Stimulated activated CD8-positive, alpha-beta memory T cell treated with anti-CD3 and anti-CD28 coated beads, Interleukin-4, amount 100 ng/mL, for 4 hours (primary cell): ENCODE measurements at places on chromosomes 4 and X.

DNA sequence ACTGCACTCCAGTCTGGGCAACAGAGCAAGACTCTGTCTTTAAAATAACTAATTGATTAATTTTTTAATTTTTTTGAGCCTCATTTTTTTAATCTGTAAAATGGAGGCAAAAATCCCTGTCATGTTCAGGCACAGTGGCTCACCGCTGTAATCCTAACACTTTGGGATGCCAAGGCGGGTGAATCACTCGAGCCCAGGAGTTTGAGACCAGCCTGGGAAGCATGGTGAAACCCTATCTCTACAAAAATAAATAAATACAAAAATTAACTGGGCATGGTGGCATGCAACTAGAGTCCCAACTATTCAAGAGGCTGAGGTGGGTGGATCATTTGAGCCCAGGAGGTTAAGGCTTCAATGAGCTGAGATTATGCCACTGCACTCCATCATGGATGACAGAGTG lies 15.4 kb downstream of the AMTN start:
- DNase-seq: no peak

DNA sequence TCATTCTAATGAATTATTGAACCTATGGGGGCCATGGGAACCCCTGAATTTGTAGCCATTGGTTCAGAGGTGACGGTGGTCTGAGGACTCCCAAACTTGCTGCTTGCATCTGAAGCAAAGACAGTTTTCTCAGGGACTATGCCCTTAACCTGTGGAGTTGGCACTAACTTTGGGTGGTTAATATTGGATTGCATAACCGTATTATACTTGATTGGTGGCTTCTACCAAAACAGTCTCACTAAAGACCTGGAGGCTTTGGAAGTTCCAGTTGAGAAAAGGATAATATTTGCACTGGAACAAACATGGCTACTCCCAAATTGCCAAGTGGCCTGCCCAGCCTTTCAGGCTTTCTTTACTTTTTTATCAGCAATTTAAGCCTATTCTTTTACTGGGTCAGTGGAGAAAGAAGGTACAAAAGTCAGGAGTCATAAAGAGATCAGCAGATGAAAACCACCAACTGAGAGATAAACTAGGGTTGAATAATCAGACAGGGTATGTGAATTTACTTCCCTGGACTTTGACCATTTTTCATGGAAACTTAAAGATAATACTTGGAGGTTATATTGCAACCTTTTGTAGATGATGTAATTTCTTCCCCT lies 7.9 kb upstream of the KLHL8 start:
- DNase-seq: no peak

DNA sequence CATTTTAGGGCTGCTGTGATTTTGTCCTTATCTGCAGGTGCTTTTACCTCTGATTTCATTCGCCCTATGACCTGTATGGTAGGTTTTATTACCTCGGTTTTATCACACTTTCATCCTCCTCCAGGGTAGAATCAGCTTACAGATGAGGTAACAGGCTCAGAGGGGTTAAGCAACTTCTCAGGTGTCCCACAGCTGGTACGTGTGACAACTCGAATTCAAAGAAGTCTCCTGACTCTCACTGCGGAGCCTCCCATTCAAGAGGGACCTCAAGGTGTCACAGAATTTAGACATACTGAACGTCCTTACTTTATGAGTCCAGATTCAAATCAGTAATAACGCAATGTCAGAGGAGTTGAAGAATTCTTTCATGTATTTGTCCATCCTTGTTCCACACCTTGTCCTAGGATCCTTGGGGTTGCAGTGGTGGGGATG lies 12.5 kb upstream of the KIAA0232 start:
- DNase-seq: no peak

GRCh38 chrX:152520653-152521052 lies 69.5 kb upstream of the GABRA3 start:
- DNase-seq: no peak

DNA sequence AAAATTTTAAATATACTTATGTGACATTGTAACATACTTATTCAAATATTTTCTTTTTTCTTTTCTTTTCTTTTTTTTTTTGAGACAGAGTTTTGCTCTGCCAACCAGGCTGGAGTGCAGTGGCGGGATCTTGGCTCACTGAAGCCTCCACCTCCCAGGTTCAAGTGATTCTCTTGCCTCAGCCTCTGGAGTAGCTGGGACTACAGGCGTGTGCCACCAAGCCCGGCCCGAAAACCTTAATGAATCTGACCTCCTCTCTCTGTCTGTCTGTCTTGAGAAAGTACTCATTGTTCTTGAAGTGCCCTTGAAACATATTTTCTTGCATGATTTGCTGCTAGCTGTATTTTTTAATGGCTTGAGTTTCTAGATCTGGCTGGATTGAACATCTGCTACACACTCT lies 136.8 kb downstream of the ANAPC4 start:
- no peak for DNase-seq

DNA sequence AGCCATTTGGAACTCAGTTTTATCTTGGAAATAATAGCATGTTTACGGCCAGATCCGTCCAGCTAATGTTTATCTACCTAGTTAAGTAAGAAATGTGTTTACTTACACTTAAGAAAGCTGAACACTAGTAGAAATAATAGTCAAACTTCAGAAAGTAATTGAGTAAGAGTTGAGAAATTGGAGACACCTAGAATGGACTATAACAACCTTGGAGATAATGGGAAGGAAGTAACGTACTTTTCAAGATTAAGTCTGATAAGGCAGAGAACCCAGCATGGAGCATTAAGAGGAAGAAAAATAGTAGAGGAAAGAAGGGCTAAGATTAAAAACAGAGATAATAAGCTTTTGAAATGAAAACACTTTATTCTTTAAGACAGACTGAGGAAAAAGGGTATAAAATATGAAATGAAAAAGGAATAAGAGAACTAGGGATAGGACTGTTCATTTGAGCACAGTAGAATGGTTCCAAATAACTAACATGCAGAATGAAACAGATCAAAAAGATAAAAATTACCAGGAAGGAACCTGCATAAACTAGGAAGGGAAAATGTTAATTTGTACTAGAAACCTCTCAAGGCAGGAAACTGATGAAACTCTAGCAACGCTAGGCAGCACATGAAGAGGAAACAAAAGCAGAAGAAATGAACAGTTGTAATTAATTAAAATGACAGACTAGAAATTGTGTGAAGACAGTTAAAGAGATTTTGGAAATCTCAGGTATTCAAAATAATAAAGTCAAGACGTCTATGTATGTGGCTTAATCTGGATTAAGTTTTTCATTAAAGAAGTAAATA lies 71.7 kb downstream of the FBXW7 start:
- no peak for DNase-seq

- DNase-seq: peak; percentile 35
Observed at GRCh38 chr4:39446842-39447573, 11.7 kb downstream of the RPL9 start.

- no peak for DNase-seq
Observed at GRCh38 chr4:38466401-38466800, 197.6 kb upstream of the KLF3 start.

- no peak for DNase-seq
Observed at GRCh38 chrX:101219116-101219863, at the start of gene DRP2. Gene DRP2, plus strand, starts transcription at chrX:101219786. Its CDS starts 11,862 bp downstream, at chrX:101231648.

DNA sequence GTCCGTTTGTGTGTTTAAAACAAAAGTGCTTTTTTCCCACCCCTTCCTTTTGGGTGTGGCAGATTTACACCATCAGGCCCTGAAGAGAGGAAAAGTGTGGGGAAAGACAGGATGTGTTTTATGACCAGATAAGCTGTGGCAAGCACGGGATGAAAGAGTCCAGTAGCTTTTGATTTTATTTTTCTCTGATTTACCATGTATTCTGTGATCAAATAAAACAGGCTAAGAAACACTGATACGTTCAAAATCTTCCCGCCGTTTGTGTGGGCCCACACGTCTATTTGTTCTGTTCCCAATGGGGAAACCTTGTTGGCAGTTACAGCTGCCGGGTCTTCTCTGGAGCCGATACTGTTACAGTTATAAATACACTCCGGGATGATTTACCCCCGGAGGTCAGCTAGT lies 10.8 kb downstream of the LRP2BP start:
- no peak for DNase-seq

DNA sequence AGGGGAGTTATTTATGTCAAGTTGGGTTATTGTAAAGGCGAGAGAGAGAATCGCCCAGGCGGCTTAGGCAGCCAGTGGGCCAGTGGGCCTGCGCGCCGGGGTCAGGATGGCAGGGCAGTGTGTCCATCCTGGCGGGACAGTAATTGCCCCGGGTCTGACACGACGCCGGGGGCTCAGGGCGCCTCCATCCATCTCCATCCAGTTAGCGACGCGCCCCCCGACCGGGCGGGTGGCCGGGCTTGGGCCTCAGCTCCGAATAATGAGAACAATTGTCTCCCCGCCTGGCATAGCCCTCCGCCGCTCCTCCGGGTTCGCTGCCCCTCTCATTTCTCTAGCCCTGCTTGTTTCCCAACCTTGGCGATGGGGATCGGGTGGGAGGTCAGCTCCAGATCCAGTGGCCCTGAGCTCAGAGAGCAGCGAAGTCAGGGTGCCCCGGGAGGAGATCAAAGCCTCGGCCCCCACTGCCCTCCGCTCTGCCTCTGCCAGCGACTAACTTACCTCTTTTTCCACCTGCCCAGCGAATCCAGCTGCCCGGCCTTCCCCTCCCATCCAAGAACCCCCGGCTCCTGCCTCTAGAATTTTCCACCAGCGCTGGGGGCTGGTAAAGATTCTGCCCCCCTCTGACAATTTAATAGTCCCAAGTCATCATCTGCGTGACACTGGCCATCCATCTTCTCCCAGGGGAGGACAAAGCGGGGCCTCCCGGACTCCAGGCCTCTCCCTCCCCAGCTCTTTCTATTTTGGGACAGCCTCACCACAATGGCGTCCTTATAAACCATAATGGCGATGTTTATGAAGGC lies 56.9 kb upstream of the TMEM33 start:
- DNase-seq: no peak

- DNase-seq: no peak
Observed at GRCh38 chrX:134732676-134733075, 74.4 kb upstream of the PLAC1 start.

GRCh38 chrX:23341452-23341851 lies 6.8 kb downstream of the PTCHD1 start:
- no peak for DNase-seq

DNA sequence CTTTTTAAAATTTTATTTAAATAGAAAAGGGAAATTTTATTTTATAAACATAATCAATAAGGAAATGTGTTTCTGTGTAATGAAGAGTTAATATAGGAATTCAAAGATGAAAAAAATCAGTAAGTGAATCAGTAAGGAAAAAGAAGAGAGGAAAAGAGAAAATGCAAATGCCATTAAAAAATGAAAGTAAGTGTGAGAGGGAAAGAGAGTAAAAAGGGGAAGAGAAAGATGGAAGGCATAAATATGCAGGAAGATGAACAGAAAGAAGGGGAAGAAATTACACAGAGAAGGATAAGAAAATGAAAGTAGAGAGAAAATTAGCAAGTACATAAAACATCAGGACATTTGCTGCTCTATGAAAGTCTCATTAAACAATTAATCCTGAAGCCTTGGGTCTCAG lies 349.9 kb downstream of the FSTL5 start:
- DNase-seq: no peak

DNA sequence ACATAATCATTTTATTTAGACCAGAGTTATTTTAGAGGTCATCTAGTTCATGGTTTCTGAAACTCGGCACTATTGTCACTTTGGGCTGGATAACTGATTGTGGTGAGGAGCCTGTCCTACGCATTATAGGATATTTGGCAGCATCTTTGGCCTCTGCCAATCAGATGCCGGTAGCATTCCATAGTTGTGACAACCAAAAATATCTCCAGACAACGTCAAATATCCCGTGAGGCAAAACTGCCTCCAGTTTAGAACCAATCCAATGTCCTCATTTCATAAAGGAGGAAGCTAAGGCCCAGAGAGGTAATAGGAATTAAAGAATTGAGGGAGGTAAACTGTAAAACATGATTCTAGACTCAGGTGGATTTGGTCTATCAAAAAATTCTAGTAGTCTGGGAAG lies 6.1 kb downstream of the ZMAT1 start:
- no peak for DNase-seq

DNA sequence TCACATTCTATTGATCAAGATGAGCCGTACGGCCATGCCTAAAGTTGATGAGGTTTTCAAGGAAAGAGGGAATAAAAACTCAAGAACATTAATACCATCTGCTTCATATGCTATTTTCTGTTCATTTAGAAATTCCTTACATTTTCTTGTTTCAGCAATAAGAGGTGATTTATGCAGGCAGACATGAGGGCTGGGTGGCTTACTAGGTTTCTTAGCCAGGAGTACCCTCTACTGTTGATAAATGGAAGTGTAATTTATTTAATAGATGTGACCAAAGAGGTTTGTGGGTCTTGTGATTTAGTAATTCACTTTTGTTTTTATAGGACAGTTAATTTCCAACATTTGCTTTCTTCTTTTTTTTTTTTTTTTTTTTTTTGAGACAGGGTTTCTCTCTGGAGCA lies 6.4 kb upstream of the SMIM9 start:
- DNase-seq: no peak

GRCh38 chr4:48985976-48986653 lies at the start of gene CWH43:
Gene CWH43, plus strand, starts transcription at chr4:48986275. Its CDS starts 155 bp downstream, at chr4:48986430.
- DNase-seq: no peak

GRCh38 chrX:53190363-53190960 lies 34.5 kb downstream of the KDM5C start:
- no peak for DNase-seq

- no peak for DNase-seq
Observed at GRCh38 chr4:142558851-142559250, 287.2 kb downstream of the INPP4B start.

GRCh38 chr4:29853833-29854232 lies 866.3 kb upstream of the PCDH7 start:
- no peak for DNase-seq

- DNase-seq: no peak
Observed at GRCh38 chr4:52111995-52112394, 60.9 kb downstream of the SPATA18 start.

- DNase-seq: no peak
Observed at GRCh38 chrX:86171366-86171765, 23.1 kb downstream of the DACH2 start.

DNA sequence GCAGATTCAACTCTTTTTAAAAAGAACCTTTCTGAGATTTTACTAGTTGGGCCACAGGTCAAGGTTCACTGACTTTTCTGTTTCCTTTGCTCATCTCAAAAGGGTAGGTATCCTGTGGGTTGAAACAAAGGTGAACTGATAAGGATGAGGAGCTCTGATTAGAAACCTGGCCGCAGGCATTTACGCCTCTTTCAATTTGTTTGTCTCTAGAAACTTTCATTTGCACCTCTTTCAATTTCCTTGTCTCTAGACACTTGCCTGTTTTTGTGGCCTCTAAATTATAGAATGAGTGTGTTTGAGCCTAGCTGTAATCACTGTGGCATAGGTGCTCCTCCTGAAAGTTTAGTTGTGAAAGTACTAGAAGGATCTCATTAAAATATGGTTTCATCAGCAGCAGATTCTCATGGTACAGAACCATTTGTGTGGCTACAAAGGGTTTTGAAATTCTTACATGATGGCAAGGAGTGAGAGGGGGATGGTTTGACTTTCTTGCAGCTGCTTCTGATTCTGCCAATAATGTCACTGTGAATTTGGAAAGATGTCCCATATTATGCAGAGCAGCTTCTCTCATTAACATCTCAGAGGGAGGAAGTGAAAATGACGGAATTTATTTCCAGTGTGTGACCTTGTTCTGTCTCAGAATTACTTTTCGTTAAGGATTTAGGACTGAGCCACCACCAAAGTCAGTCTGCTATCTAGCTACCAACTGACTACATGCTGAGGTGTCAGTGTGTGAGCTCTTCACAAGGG lies 142.2 kb downstream of the SH2D1A start:
- no peak for DNase-seq

- no peak for DNase-seq
Observed at GRCh38 chr4:109608879-109609278, 48.8 kb downstream of the MCUB start.
